ENCODE measurements at places on chromosomes 13 and 19.

GRCh38 chr19:31214086-31214485, 135.2 kb downstream of the TSHZ3 start:
- peak; percentile 96 for ATAC-seq

GRCh38 chr19:35845215-35846037, 6.9 kb downstream of the NPHS1 start:
- ATAC-seq = no peak

DNA sequence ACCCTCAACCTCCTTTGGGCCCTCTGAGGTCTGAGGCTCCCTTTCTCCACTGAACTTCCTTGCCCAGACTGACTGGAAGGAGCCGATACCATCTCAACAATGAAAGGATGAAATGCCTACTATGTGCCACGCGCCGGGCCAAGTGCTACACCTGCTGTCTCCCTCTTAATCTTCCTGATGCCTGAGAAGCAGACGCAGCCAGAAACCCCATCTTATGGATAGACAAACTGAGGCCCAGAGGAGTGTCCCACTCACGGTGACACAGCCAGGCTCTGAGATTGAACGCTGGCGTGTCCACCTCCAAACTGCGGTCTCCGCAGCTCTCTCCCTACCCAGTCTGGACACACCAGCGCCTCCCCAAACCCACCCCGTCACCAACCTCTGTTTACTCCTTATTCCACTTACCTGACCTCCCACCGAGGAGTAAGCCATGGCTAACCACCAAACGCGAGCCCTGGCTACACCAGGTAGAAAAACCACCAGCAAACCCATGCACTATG, 20.9 kb downstream of the MLLT1 start:
- ATAC-seq = no peak

DNA sequence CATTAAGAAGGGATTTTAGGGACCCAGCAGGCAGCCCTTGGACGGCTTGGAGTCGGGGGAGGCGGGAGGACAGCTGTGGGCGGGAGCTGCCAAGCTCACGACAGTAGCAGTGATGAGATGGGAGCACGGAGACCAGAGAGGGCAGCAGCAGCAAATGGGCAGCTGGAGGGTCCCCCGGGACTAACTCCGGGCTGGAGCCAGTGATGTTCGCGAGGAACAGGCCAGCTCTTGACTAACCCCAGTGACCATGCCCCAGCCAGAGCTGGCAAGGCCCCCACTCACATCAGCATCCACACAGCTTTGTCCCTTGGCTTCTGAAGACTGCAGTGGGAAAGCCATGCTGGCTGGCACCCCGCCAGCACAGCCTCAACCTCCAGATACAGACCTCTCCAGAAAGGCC, 81.9 kb downstream of the RAB20 start:
- no peak for ATAC-seq

GRCh38 chr13:45178349-45179162, 22.3 kb downstream of the KCTD4 start:
- peak; percentile 58 for ATAC-seq

GRCh38 chr13:44307255-44307654, 66.4 kb upstream of the SERP2 start:
- ATAC-seq = no peak

DNA sequence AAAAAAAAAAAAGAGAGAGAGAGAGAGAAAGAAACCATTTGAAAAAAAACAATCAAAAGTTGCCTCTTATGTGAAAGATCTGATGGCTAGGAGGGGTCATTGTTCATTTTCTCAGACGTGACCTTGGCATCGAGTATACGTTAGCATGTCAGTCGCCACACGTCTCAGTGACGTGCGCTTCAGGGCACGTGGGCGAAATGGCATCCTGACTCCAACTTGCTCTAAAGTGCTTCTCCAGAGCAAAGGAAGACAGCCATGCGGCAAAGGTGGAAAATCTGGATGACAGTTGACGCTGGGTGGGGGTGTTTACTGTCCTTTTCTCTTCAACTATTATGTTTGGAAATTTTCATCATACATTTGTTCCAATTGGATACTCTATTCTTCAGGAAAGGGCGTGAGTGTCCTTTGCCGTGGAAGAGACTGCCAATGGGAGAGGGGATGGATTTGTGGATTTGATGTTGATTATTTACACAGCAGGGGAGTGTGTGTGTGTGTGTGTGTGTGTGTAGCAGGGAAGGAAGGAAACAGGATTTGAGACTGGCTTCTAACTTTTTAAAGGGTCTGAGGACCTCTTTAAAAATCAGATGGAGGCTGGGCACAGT, 25.0 kb downstream of the KLF2 start:
- ATAC-seq = no peak

DNA sequence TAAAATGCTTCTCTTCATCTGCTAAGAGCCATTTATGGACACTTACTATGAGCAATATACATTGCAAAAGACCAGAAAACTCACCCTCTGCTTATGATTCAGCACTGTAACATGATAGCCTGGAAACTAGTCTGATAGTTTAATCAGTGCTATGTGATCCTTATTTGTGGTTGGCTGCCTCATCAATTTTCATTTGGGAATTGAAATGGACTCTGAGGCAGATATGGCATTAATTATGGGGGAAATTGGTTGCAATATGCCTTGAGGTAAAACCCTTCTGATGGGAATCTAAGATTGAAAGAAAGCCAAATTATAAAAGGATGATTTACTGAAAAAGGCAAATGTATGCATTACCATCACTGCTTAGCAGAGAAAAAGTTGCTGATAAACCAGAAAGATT, 33.5 kb downstream of the FAM216B start:
- ATAC-seq = no peak

All from activated CD4-positive, CD25-positive, alpha-beta regulatory T cell treated with anti-CD3 and anti-CD28 coated beads, Interleukin-2, amount 50 U/mL, for 24 hours (primary cell).